ENCODE measurements at places on chromosomes 5 and 9. TPM values are rescaled to one million over a fixed set of nuclear protein-coding genes. Genes with fewer than 3 reads are reported as not detected.

- no peak for DNase-seq
These were observed 5.8 kb downstream of the ENC1 start for GRCh38 chr5:74634611-74635286.

DNA sequence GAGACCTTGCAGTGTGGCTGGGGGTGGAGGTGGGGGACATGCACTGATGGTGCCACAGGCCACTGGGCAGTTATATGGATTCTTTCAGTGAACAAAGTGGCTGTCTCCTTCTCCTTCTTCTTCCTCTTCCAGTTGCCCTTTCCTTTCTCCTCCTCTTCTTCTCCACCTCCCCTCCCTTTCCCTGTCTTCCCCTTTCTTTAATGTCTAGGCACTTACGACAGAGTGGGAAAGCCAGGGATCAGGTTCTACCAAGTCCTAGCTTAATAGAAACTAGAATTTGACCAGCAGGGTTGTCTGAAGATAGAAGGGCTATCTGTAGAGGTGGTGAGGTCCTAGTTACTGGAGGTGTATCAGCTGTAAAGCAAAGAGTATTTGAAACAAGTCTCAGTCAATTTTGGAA lies 62.8 kb downstream of the COL15A1 start:
- DNase-seq: no peak

GRCh38 chr9:89390578-89391116 lies 72.3 kb downstream of the SECISBP2 start:
- no peak for DNase-seq

DNA sequence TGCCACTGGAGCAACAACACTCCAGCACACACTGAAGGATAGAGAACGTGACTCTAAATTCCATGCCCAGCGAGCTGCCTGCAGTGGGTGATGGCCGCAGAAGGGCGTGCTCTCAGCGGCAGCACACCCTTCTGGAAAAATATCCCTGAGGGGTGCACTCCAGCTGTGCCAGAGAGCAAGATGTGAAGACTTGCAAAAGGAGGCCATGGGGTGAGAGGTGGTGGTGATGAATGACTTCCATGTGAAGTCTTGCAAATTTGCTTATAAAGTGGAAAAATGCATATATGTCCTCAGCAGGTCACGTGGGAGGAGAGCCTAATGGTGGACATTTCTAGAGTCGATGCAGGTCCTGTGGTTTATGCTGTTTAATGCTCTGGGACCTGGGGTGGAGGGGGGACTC lies 39.8 kb upstream of the COL5A1 start:
- no peak for DNase-seq

- DNase-seq: no peak
These were observed 137.5 kb downstream of the RGS3 start for GRCh38 chr9:113600871-113601614.

- DNase-seq: no peak
These were observed 32.4 kb downstream of the MAST4 start for GRCh38 chr5:66628561-66628960.

DNA sequence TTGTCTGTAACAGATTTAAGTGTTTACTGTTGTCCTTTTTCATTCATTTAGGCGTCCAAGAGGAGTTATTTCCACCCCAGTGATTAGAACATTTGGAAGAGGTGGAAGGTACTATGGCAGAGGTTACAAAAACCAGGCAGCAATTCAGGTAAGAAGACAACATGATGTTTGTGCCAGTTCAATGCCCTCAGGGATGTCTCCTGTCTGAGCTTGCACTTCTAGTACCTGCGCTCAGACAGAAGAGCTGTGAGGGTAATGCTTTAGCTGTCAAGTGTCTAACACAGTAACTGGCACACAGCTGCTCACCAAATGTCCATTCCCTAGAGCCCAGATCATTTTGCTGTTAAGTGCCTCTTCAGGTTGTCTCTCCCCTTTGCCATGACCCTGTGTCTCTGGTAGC lies 14.2 kb upstream of the PHF2 start:
- DNase-seq: no peak

GRCh38 chr9:16133556-16134227 lies 580.8 kb downstream of the CCDC171 start:
- no peak for DNase-seq

DNA sequence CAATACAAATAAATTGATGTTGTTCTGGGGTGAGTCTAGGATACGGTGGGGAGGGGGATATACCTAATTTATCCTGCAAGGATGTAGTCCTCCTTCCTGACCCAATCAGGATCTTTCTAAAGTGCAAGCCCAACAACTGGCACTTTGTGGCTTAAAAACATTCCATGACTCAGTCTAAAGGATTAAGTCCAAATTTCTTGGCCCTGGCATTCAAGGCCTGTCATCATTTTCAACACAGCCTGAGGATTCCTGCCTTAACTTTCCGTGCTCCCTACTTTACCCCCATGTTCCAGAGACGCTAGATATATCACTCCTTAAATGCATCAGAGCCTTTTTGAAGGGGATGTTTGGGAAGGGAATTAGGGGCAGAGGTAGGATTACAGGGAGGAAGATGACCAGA lies 1.0 kb downstream of the FAM221B start:
- DNase-seq: no peak

Gene OBP2B
- not detected for total RNA-seq

Gene WDR38
- total RNA-seq: not detected

Gene CKMT2
- total RNA-seq: 1.7 TPM

All from mucosa of descending colon (tissue), 3 donors.